ENCODE measurements at places on chromosomes 2 and 18.

GRCh38 chr2:11303290-11304013 lies 41.0 kb downstream of the ROCK2 start:
- DNase-seq, result no peak

DNA sequence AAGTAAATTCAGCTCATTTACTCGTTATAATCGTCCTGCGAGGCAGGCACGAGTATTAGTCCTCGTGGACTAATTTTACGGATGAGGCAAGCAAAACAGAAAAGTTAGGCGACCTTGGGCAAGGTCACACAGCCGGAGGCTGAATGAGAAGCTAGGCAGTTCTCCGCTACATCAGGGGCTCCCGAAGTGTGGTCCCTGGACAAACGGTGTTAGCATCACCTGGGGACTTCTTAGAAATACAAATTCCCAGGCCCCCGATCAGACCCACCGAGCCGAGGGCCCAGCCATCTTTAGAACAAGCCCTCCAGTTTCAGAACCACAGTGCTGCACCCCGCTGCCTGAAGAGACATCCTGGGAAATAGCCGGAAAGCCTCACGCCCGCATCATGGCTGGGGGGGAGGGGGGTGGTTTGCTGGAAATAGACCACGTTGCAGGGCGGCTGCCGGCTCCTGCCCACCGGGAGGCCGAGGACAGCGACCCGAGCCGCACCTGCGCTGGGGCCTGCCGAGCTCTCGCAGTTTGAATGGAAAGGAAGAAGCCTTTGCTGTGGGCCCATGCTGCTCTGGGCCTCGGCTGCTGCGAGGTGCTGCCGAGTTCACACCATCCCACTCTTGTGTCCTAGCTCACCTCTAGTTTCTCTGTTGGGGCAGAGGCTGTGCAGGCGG lies 72.2 kb downstream of the TFCP2L1 start:
- no peak for DNase-seq

- DNase-seq, result no peak
Observed at GRCh38 chr2:119782308-119783027, 22.7 kb downstream of the PTPN4 start.

DNA sequence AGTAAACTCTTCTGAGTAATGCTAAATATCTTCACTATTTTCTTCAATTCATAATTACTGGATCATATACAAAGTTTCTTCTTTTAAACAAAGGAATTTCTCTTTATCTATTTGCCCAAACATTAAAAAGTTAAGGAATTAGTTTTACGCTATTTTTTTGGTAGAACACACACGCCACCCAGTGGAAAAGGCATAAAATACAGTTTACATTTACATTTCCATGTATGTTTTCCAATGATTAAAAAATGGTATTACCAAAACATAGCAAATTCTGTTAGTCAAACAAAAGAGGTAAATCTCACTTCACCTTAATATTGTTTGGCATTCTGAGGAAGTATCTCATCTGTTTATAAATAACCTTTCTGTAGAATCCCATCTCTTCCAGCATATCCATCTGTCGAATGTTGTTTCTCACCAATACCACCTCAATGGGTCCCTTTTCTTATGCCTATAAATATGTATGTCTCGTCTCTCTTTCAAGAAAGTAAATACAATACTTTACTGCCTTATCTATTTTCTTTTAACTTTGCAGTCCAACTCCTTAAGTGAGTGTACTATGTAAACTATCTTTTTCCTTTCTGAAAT lies 7.2 kb downstream of the BOLL start:
- no peak for DNase-seq

GRCh38 chr2:96842600-96842999 lies 1.2 kb downstream of the ANKRD23 start:
- no peak for DNase-seq

GRCh38 chr2:195307751-195308150 lies 349.3 kb upstream of the SLC39A10 start:
- no peak for DNase-seq

- DNase-seq, result no peak
Observed at GRCh38 chr18:7490104-7490503, 77.0 kb upstream of the PTPRM start.

DNA sequence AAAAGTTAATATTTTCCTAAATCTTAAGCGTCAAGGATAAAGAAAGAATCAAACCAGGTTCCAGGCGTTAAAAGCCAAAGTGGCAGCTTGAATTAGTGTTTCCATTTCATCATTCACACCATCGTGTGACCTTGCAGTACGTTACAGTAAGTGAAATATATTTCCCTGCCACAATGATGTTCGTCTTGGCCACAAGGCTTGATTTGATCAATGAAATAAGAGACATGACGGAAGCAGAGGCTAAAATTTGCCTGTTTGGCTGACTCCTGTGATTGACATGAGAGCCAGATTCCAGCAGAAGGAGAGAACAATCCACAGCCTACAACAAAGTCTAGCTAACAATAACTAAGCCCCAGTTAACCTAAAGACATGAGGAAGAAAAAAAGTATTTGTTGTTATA lies 62.0 kb downstream of the ASXL2 start:
- no peak for DNase-seq

- no peak for DNase-seq
Observed at GRCh38 chr18:63834471-63835113, 52.9 kb upstream of the SERPINB2 start.

DNA sequence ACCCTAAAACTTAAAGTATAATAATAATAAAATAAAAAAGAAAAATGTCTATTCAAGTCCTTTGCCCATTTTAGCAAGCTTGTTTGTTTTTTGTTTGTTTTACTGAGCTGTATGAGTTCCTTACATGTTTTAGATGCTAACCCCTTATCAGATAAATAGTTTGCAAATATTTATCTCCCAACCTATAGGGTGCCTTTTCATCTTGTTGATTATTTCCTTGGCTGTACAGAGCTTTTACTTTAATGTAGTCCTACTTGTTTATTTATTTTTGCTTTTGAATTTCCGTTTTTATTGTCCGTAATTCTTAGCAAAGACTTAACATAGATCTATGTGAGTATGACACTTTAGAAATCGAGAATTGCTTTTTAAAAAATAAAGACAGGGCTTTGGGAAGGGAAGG lies 17.8 kb downstream of the PXDN start:
- no peak for DNase-seq

GRCh38 chr18:63775166-63775730 lies at the start of gene SERPINB7:
Gene SERPINB7, plus strand, starts transcription at chr18:63775418. Its CDS starts 6,955 bp downstream, at chr18:63782373.
- DNase-seq, result no peak

DNA sequence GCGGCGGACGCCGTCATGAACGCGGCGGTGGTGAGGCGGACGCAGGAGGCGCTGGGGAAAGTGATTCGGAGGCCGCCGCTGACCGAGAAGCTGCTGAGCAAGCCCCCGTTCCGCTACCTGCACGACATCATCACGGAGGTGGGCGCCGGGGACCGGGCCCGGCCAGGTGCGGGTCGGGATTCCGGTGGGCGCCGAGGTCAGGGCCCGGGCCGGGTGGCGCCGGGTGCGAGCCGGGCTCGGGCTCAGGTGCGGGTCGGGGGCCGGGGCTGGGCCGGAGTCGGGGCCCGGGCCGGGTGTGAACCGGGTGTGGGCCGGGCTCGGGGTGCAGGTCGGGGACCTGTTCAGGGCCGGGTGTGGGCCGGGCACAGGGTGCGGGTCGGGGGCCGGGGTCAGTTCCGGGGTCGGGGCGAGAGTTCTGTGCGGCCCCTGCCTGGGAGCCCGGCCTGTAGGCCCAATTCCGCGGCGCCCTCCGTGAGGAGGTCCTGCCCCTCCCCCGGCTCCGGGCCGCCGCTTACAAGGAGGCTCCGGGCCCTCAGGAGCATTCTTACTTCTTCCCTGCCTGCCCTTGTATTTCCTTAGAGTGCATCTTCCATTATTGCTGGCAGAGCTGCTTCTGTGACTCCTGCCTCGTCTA lies 447 bp downstream of the TRAF3IP1 start:
- DNase-seq, result no peak

GRCh38 chr2:211391189-211391567 lies 834.8 kb downstream of the CPS1 start:
- no peak for DNase-seq

GRCh38 chr2:7127156-7127555 lies 209.9 kb downstream of the RNF144A start:
- DNase-seq, result no peak

DNA sequence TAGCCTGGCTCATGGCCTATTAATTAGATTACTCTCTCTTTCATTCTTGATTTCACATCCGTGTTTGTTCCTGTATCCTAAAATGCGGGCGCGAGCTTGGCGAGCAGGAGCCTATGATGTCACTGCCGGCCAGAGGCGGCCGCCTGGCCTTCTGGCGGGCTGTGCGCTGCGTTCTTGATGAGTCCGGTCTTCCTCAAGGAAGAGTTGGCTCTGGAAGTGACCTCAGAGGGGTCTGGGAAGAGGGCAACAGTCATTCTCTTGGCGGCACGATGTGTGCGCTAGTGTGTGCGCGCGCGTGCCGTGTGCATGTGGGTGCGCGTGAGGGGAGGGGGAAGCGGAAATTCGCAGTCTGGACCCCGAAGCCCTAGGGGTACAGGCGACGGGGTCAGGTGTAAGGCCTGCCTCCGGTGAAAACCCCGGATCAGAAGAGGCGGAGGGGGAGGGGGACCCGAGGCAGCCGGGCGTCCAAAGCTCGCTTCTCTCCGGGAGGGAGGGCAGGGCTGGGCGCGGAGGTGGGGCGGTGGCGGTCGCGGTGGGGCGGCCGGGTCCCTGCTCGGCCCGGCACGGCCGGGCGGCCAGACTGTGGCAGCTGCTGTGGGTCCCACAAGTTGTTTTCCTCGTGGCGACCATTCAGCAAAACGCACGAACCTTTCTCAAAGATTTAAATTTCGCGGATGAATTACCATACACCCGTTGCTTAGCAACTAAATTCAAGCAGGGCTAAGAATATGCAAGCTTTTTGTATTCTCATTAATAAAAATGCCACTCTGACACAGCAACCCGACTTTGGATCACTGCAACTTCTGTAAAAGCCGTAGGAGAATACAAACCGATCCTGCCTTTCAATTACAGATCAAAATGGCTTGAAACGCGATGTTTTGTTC lies 8.4 kb downstream of the POU3F3 start:
- no peak for DNase-seq

- DNase-seq, result no peak
Observed at GRCh38 chr18:6923220-6923619, 193.7 kb downstream of the ARHGAP28 start.

- no peak for DNase-seq
Observed at GRCh38 chr2:210496512-210496911, 20.0 kb upstream of the LANCL1 start.

GRCh38 chr18:48723837-48724236 lies 185.0 kb downstream of the CTIF start:
- no peak for DNase-seq

DNA sequence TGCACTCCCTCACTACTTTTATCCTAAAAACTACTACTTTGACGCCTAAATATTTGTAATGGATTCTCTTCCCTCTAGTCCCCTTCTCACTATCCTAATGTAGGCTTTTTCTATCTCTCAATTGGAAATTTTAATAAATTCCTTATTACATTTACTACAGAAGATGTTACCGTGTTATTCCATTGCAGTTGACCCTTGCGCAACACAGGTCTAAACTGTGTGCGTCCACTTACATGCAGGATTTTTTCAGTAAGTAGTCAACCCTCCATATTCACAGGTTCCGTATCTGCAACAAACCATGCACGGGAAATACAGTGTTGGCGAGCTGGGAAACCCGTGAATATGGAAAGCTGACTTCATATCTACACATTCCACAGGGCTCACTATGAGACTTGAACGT lies 239.8 kb downstream of the XIRP2 start:
- DNase-seq, result no peak

- peak; percentile 30 for DNase-seq
Observed at GRCh38 chr2:176096986-176097819, 2.4 kb upstream of the HOXD12 start.

DNA sequence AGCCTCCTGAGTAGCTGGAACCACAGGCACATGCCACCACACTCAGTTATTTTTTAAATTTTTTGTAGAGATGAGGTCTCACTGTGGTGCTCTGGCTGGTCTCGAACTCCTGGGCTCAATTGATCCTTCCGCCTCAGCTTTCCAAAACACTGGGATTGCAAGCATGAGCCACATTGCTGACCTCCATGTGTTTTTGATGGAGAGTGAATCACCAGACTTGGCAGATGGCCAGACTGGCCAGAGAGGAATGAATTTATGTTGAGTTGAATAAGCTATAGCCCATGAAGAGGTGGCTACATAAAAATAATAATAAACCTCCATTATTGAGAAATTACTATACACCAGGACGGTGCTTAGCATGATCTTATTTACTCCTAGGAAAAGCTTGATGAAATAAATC lies 91.5 kb downstream of the MREG start:
- no peak for DNase-seq

GRCh38 chr18:13492314-13492713 lies 234.0 kb downstream of the FAM210A start:
- no peak for DNase-seq
